ENCODE measurements at places on chromosomes 7 and 10.

DNA sequence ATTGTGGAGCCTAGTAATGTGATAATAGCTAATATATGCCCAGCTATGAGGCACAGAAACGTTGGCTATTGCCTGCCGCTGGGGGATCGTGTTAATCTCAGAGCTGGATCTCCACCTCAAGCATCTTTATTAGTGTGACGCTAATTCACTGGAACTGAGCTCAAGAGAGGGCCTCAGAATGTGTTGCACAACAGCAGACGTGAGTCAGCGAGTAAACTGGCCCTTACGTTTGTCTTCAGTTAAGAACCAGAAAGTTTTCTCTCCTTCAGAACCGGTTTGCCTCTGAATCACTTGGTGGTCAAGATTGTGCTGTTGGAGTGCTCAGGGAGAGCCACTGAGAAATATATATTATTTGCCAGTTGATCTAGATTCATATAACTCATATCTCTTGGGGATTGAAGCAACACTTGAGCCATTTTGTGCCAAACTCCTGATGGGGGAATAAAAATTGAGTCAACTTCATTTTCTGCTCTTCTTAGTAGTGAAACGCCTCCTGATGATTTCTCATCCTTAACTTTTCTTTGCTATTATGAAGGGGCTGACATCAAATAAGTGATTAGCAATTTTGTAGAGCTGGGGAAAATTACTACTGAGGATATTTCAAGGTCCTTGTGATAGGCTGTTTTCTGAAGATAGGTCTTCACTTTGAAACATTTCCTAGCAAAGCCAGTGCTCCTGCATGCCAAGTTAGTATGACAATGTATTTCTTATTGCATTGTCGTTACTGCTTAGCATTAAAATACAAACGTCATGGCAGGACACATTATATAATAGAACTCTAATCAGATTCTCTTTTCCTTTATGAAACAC is 22.3 kb downstream of the BZW2 start:
- DNase-seq: no peak

- no peak for DNase-seq
Measured at GRCh38 chr10:50823789-50824188, 61.6 kb downstream of the A1CF start.

DNA sequence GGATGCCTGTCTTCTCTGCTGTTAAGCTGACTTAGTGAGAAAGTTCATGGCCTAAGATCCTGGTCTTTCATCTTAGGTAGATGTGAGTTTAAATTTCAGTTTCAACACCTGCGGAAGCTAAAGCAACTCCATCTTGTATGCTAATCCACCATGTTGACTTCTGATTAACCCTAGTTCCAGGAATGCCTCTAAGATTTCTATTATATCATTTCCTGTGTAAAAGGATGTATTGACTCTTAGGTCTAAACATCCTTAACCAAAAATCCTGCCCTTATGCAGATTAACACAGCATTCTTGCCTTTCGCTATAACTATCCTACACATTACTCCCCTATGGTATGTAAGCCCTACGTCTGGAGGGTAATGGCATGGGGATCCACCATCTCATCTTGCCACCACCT is 94.4 kb upstream of the CCDC6 start:
- no peak for DNase-seq

GRCh38 chr7:155276800-155277375 is 20.8 kb upstream of the INSIG1 start:
- DNase-seq: no peak

GRCh38 chr7:148782757-148783456 is 84.2 kb downstream of the CUL1 start:
- DNase-seq: no peak

- no peak for DNase-seq
Measured at GRCh38 chr10:56269181-56269580, 91.9 kb downstream of the ZWINT start.

GRCh38 chr7:69840248-69840647 is 242.0 kb downstream of the AUTS2 start:
- no peak for DNase-seq

DNA sequence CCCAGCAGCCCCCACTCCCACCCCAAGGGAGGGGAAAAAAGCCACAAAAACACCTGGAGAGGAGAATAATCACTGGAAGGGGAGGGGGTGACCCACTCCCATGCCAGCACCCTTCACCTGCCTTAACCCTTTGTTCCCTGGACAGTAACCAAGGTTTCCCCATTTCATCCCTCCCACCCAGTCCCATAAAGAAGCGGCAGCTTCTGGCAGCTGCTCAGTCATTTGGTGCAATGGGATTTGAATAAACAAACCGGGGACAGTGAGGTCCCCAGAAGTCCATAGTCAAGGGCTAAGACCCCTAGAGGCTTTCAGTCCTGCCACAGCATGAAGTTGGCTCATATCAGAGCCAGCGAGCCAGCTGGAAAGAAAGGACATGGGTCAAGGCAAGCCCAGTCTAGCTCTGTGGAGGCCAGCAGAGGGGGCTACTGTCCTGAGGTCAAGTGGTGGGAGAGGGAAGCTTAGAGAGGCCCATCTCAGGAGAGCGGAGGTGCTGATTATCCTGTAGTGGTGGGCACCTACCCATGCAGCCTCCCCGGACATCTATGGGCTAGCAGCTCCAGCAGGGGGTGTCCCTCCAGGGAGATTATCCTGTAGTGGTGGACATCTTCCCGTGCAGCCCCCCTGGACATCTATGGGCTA is 58.9 kb upstream of the LBX1 start:
- DNase-seq: peak; percentile 70

DNA sequence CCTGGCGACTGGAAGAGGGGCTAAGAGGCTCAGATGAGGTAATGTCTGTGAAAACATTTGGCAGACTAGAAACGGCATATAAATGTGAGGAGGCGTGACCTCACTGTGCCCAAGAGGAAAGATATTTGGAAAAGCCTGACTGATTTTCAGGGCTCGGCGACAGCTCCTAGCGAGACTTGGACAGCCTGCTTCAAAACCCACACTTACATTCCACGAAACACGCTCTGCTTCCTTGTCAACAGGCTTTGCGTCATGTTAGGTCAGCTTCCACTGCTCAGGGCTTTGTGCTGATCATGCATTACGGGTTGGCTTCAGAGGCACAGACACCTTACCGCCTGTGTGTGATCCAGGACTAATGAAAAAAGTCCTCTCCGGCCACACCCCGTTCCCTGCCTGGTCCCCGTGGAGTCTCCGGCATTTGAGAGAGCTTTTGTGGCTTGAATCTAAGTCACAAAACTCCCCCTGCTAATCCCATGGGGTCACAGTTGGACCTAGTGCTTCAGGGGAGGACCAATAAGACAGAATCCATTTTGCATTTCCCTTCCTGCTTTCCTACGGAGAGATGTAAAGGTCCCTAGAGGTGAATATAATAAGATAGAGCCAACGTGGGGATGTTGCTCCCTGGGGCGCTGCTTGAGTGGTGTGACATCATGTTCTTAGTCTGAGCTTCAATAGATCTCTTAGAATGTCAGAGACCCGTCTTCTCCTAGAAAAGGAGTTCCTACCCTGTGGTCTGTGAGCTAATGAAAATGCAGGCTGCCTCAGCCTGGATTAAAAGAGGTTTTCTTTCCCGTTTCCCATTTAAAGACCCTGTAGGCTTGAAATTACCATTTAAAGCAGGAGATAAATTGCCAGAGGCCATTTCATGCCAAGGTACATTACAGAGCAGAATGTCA is 25.5 kb downstream of the FGFBP3 start:
- DNase-seq: peak; percentile 41

- no peak for DNase-seq
Measured at GRCh38 chr10:121511943-121512342, 86.3 kb downstream of the FGFR2 start.

DNA sequence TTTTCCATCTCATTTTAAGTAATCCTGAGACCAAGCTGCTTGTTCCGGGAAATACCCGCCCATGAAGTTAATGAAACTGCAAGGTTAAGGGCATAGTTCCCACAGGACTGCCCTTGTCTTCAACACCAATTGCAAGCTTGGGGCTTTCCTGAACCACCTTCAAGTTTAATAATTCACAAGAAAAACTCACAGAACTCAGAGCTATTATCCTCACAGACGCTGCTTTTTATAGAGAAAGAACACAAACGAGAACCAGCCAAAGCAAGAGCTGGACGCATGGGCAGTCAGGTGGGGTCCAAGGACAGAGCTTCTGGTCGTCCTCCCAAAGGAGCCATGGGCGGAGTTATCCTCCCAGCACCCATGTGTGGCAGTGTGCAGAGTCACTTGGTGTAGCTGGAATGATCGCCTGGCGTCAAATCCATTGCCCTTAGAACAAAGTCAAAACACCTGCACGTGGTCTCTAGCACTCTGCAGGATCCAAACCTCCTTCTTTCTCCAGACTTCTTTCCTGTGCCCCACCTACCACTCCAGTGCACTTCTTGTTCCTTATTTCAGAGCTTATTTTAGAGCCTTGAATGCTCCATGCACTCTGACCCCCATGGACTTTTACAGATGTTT is 56.7 kb downstream of the SNX10 start:
- DNase-seq: no peak

DNA sequence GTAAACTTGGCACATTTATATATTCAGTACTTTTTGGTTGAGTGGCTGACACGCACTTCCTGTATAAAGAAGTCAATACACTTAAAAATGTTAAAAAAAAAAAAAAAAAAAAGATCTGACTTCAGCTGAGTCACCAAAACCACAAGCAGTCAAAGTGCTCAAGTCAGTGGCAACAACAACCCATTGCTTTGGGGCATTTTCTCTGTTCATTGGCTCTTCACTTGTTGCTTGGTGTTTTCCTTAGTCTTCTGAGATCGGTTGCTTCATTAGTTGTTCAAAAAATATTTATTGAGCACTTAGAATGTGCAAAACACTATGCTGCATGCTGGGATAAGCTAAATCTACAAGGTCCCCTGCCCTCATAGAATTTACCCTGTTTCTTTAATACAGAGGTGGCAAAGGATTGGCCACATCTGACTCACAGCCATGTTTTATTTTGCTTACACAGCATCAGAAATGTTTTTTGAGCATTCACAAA is 63.7 kb downstream of the ZNRF2 start:
- no peak for DNase-seq

DNA sequence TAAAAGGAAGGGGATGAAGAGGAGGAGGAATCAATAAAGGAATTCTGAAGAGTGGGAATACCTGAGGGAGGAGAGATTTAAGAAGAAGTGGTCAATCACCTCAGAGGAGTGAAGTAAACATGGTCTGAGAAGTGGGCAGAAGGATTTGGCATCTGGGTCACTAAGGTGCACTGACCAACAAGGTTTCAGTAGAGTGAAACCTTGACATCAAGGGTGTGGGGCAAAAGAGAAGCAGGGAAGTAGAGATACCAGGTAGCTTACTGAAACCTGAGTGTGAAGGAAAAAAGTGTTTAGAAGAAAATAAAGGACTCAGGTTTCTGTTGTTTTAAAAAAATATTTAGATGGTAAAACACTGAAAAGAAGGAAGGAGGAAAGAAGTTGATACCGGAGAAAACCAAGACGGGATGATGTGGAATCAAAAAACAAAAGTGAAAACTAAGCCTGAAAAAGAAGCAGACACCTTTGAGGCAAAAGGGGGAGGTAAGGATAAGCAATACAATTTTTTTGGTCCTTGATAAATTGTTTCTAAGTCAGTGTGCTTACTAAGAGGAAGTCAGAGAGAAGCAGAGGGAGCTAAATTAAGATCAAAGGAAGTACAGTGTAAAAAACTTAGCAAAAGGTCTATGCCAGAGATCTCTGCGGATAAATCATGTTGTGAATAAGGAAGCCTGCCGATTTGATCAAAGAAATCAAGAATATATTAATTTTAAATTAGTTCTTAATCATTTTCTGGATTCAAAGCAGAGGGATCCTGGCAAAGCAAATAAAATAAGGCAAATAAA is 137.2 kb upstream of the GPR22 start:
- no peak for DNase-seq

- DNase-seq: no peak
Measured at GRCh38 chr7:14924398-14924797, 21.8 kb upstream of the DGKB start.

GRCh38 chr7:96723622-96724021 is 14.0 kb upstream of the SEM1 start:
- no peak for DNase-seq

- DNase-seq: no peak
Measured at GRCh38 chr7:138431517-138431916, 28.5 kb upstream of the TRIM24 start.

GRCh38 chr10:55550236-55550635 is 749.2 kb upstream of the PCDH15 start:
- DNase-seq: no peak

- no peak for DNase-seq
Measured at GRCh38 chr7:29304756-29305155, 110.2 kb downstream of the CHN2 start.

GRCh38 chr7:93725954-93726353 is 151.4 kb upstream of the CALCR start:
- DNase-seq: no peak

DNA sequence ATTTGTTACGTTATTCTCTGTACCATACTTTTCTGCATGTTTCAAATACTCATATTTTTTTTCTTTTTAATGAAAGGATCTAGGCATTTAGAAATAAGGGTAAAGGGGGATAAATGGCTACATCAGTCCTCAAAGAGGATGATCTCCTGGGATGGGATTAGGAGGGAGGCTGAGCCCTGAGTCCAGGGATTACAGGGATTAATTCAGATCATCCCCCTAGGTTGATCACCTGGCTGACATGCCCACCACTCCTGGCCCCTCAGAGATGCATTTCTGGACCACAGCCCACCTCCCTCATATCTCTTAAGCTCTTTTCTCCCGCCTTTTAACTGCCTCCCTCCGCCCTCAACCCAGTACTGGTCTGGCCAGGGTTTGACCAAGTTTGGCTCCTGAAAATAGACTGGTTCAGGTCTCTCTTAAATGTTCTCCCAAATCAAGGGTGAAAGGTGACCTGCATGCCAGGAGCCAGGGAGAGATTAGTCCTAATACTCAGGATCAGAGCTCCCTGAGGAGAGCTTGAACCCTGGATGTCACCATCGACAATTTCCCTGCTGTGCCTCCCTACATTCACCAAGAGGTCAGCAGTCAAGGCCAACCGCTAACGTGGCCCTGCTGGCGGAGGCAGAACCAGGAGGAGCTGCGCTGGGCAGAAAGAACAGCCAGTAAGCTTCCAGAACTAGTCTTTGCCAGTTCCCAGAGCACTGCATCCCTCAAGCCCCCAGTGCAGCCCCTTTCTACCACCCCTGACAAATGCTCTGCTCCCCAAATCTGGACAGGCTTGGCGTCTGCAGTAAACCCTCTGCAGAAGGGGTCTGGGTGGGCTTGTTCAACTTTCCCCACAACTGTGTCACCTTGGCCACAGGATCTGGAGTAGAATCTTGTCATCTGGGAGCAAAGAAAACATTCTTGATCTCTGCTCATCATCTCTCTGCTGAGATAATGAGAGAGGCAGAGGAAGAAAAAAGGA is 3.0 kb upstream of the CCDC136 start:
- DNase-seq: no peak

DNA sequence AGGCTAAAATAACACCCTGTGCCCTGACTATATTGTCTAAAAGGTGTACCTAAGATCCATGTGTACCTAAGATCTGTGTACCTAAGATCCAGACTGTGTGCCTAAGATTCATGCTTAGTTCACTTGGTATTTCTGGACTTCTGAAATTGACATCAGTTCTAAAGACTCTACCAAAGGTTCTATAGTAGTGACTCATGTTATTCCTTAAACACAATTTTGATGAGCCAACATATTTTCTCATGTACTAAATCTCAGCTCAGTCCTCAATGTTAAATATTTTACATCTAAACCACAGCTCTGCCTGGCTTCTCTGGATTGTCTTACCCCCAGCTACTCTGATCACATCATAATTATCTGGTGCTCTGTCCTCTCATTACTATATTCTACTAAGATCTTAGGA is 802.3 kb upstream of the SORCS1 start:
- no peak for DNase-seq

Measured in glutamatergic neuron (in vitro differentiated cells).